Stimulated activated CD8-positive, alpha-beta memory T cell treated with anti-CD3 and anti-CD28 coated beads, Interleukin-4, amount 100 ng/mL, for 1 hour (primary cell): ENCODE measurements at places on chromosomes 7 and 10.

GRCh38 chr7:17401791-17402627 is 103.6 kb downstream of the AHR start:
- DNase-seq: no peak

GRCh38 chr10:89347701-89348457 is 20.1 kb downstream of the IFIT3 start:
- DNase-seq: no peak

DNA sequence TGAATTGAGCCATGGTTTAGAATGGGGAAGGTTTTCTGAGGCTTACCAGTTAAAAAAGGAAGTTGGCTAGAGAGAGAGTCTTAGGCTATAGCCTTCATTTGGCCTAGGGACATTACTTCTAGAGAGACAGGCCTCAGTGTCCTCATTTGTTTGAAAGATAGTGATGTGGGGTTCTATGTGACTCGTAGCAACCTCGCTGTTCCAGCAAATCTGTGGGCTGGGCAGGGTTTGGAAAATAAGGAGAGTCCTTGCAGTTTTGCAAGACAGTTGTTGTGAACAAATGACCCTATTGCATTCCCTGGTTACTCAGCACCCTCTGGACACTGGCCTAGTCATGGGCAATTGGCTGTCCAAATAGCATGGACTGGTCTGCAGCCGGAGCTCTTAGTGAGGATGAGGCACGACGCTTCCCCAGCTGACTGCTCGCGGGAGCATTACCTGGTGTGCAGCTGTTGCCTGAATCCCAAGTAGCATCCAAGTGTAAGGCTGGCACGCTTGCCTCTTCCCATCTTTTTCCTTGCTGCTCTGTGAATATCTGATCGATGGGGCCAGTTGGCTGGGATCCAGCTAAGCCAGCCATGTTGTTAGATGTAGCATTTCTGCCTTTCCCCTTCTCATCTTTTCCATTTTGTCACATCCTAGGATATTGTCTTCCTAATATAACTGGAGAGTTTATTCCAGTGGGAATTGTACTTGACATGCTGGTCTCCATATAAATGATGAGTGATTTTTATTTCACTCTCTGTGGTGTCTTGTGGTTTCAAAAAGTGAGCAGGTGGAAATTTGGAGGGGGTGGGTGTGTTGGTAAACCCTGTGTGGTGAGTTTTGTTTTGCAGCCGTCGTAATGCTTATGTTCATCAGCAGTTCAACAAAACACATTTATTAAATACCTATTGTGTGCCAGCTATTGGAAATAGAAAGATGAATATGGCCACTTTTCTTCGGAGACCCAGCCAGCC is 99.8 kb downstream of the SND1 start:
- DNase-seq: no peak

DNA sequence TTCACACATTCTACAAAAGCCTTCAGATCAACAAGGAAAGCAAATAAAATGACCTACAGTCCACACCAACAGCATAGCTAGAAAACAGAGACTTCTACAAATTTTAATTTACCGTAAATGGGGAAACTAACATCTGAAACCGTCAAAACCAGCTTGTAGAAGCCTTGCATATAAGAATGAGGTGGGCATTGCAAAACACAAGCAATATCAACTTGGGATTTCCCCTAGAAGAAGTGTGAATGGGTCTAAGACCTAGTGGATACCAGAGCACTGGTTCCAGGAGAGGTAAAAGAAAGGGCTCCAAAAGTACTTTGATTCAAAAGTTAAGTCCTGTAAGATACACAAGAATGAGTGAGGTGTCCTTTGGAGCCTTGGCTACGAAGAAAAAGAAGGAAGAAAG is 18.7 kb downstream of the RTKN2 start:
- DNase-seq: no peak

DNA sequence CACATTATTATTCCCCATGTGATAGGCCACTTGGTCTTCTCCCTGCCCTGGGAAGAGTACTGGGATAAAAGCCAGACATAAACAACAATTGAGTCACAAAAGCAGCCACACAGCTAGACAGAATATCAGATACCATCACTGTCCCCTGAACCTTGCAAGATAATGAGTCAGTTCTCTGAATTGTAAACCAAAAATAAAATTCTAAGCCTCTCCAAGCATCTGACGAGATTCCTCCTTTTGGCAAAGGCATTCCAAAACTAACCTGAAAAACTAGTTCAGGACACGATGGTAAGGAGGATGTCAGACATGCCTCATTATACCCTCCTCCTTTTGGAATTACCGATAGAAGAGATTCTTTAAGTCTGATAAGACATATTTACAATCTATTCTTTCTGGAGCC is 450.7 kb downstream of the HTR7 start:
- no peak for DNase-seq

DNA sequence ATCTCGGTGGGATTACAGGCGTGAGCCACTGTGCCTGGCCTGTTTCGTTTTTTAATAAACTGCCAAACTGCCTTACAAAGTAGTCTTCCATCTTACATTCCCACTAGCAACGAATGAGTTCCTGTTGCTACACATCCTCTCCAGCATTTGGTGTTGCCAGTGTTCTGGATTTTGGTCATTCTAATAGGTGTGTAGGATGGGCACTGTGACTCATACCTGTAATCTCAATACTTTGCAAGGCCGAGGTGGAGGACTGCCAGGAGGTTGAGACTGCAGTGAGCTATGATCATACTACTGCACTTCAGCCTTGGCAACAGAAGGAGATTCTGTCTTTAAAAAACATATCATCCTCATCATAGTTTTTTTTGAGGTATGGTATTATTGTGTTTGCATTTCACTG is 21.4 kb upstream of the RSBN1L start:
- DNase-seq: no peak

DNA sequence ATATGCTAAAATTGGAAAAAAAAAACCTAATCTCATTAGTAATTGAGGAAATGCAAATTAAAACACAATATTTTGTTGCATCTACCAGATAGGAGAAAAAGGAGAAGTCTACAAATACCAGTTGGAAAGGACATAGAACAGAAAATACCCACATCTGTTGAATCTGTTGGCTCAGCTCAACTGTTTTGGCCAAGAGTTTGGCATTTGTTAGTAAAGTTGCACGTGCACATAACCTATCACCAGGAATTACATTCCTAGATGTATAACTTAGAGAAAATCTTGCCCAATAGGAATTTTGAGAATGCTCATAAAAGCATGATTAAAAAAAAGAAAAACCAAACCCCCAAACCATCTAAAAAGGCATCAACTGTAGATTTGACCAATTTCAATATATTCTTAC is 282.1 kb upstream of the BMPER start:
- no peak for DNase-seq

GRCh38 chr7:95089414-95090315 is 182.3 kb downstream of the PPP1R9A start:
- no peak for DNase-seq

- no peak for DNase-seq
Measured at GRCh38 chr10:101287997-101288635, 58.9 kb upstream of the LBX1 start.

GRCh38 chr10:62626817-62627216 is 177.7 kb upstream of the ADO start:
- no peak for DNase-seq

DNA sequence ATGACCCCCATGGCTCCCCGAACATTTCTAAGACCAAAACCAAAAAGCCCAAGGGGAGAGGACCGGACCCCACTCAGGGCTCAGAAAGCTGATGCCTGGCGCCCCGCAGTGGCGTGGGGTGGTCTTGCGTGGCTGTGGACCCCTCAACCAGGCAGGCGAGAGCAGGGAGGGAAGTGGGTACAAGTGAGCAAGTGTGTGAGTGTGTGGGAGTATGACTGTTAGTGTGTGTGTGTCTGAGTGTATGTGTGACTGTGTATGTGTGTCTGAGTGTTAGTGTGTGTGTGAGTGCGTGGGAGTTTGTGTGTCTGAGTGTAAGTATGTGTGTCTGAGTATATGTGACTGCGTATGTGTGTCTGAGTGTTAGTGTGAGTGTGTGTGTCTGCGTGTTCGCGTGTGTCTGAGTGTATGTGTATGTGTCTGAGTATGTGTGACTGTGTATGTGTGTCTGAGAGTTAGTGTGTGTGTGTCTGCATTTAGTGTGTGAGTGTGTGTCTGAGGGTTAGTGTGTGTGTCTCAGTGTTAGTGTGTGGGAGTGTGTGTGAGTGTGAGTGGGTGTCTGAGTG is 34.0 kb upstream of the INSIG1 start:
- no peak for DNase-seq

DNA sequence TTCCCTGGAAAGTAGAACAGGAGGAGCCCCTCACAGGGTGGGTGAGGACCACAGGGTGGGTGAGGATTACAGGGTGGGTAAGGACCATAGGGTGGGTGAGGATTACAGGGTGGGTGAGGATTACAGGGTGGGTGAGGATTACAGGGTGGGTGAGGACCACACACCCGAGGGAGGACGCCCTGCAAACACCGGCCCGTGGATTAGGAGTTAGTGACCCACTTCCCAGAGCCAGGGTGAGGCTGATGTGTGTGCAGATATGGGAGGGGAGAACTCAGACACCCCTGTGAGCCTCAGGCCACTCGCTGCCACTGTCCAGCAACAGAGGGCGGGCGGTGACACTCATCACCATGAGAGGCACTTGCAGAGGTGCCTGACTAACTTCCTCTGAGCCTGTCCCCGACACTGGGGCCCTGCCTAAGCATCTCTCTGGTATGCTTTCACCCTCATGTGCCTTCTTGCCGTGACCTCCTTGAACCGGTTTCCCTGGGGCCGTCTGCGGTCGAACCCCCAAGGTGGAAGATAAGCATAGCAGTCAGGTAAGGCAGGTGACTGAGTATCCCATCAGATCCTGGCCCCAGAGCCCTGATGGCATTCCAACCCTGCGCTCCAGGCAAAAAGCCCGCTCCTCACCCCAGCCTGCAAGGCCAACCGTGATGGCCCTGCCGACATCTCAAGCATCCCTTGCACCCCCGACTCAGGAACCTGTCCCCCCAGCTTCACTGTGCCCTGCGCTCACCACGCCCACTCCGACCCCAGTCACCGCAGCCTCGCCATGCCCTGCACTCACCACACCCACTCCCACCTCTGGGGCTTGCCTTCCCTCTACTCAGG is 74.1 kb downstream of the FAM53B start:
- DNase-seq: no peak
